Astrocyte of the cerebellum (primary cell): ENCODE measurements at places on chromosomes 5 and 9.

GRCh38 chr9:132690696-132691095 lies 20.4 kb downstream of the GTF3C4 start:
- DNase-seq: no peak

DNA sequence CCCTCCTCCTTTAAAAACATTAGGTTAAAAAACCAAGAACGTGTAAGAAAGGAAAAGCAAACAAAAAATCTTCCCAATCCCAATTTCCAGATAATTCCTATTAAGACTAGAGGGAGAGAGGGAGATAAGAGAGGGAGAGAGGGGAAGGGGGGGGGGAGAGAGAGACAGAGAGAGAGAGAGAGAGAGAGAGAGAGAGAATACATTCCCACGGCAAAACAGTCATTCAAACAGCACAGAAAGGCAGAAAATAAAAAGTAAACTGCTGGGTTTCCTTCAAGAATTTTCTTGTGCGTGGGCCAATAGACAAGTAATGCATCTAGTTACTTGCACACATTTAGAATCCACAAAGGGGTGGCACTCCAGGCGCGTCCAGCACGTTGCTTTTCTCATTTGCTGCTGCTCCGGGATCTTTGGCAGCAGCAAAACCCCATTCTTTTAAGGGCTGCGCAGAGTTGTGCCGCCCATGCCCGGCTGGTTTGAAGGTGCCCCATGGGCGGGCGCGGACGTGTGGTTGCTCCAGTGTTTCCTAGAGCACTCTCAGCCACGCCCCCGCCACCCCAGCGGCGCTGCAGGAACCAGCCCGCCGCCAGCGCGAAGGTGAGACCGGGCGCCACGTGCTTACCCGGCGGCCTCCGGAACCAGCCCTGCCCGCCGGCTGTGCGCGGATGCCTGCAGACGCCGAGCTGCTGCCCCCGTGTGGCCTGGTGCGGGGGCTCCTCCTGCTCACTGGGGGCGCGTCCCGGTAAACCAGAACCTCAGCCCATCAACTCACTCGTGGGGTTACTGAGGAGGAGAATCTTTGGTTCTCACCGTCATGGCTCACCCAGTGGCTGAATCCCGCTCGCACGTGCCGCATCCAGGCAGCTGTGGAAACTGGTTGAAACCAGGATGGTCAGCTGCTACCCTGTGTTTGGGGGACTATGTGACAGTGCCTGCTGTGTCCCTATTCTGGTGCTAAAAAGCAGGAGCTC lies 44.6 kb downstream of the STC2 start:
- DNase-seq: no peak

GRCh38 chr9:82722561-82722960 lies 340.4 kb downstream of the RASEF start:
- no peak for DNase-seq

DNA sequence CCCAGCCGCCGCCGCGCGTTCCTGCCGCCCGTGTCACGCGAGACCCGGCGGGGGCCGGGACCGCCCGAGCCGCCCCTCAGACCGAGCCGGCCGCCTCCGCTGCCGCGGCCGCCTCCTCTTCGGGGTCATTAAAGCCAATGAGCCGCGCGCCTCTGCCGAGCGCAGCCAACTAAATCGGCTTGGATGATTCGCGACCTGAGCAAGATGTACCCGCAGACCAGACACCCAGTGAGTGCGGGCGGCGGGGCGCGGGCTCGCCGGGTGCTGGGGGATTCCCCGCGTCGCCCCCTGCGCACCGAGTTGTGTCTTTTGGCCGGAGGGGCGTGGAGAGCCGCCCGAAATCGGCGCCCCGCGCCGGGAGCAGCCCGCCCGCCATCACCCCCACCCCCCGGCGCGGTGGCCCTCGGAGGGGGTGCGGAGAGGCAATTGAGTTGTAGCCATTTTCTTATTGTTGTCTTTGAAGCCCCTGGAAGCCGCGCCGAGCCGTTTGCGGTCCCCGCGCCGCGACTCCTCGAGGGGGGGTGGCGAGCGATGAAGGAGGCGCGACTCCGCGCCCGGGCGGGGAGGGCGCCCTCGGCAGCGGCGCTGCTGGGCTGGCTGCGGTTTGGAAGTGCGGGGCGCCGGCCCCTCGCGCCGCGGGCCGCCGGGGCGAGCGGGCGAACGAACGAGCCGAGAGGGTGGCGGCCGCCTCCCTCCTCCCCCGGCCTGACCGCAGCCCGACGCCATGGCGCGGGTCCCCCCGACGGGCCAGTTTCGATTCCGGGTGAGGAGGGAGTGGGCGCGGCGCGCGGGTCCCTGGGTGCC lies 1.0 kb downstream of the TLE4 start:
- no peak for DNase-seq

GRCh38 chr5:57446966-57447365 lies 35.6 kb downstream of the ACTBL2 start:
- DNase-seq: no peak

GRCh38 chr9:20725675-20726074 lies 41.6 kb downstream of the FOCAD start:
- DNase-seq: no peak

GRCh38 chr9:98678244-98678842 lies 30.4 kb downstream of the GABBR2 start:
- no peak for DNase-seq

DNA sequence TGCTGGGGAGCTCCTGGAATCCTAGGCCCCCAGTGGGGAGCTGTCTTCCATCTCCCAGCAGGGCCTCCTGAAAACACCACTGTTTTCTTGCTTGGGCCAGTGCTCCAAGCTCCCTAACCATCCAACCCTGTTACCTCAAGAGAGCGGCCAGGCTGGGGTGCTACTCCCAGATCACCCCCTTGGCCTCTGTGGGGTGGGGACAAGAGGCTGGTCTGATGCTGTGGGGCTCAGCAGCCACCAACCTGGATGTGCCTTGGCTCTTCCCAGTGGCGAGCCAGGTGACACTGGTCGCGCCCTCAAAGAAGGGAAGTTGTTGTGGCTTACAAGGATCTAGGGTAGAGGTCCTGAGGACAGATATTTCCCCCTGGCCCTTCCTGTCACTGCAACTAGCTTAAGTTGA lies 49.0 kb downstream of the SECISBP2 start:
- DNase-seq: no peak

DNA sequence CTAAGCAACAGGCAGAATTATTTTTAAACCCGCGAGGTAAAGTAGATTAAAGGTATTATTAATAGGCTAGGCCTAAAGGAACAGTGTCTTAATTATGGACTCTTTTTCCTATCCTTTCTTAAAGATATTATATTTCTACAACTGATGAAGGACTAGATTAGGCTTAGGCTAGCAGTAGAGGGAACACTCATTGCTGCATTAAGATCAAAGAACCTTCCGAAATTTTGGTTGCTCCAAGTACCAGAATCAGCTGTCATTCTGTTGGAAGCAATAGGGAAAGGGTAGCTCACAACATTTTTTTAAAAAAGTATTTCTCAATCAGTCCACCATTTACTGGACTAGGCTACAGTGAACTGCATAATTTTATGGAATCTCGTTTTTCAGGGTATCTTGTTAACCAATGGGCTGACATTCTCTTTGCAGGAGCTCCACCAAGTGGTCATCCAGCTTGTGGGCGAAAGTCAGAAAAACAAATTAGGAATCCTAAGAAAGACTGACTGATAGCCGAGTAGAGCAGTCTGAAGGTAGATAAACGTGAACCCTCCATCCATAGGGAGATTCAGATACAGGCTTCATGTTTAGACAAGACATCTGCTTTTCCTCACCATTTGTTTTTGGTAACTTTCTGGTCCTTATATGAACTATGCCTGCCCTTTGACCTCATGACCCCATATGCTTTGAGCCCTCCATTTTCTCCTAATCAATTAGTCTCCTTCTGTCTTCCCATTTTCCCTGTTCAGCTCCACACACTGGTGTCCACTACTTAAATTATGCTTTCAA lies 103.6 kb upstream of the CHD1 start:
- peak; percentile 70 for DNase-seq

- no peak for DNase-seq
Observed at GRCh38 chr5:165029099-165029870, 1523.9 kb downstream of the MAT2B start.

DNA sequence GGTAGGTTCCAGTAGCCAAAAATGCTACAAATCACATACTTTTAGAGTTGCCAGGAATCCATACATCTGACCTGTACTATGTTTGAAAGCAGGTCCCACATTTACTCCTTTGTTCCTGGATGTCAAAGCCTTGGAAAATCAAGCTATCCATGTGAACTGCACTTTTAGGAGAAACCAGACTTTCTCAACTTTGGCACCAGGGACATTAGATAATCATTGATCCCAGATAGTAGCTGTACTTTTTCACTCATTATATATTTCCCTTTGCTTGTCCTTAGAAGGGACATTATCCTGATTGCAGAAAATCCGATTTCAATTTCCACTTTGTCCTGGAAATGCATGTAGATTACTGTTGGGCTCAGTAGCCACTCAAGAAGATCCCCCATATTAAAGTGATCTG lies 44.1 kb upstream of the SLC28A3 start:
- DNase-seq: no peak

DNA sequence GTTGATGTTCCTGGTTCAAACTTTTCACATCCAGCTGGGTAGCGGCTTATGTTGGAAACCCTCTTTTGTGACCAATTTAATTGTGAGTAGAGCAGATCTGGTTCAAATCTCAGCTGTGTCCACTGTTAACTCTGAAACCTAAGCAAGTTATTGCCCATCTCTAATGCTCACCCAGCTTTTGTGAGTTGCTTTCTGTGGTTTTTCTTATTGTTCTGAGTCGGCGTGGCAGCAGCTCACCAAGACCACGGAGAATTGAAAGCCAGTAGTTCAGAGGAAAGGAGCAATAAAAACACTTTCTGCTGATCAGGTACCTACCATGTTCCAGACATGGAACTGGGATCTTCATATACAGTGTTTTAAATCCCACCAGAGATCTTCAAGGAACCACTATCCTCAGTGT lies 114.4 kb downstream of the DOCK2 start:
- DNase-seq: peak; percentile 38

DNA sequence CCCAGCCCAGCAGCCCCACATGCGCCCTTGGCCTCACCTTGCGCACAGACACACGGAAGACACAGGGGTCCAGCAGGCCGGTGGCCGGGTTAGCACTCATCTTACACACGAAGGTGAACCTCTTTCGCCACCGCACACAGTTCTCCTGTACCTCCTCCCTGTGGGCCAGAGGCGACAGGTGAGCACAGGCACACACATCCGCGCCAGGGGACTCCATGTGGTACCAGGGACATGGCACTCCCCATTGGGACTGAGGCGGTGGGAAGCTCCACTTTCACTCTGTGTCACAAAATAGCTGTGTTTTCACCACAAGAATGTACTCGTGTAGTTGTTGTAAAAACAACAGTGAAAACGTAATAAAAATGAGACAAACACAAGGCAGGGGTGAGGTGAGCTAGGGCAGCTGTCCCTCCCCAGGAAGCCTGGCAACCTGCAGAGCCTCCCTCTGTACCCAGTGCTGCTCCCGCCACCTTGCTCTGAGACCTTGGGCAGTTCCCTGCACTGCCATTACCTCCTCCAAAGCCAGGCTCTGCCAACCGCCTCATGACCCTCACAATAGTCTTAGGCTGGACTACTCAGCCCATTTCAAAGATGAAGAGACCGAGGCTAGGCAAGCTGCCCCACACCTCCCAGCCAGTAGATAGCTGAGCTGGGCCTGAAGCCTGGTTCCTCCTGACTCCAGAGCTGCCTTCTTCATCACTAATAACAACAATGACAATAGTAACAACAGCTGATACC lies 16.3 kb upstream of the DPM2 start:
- no peak for DNase-seq

- DNase-seq: no peak
Observed at GRCh38 chr5:1002836-1003235, 5.8 kb upstream of the NKD2 start.

- no peak for DNase-seq
Observed at GRCh38 chr5:66842540-66842939, 246.3 kb downstream of the MAST4 start.

GRCh38 chr9:104980039-104980654 lies 52.2 kb upstream of the ABCA1 start:
- DNase-seq: no peak

DNA sequence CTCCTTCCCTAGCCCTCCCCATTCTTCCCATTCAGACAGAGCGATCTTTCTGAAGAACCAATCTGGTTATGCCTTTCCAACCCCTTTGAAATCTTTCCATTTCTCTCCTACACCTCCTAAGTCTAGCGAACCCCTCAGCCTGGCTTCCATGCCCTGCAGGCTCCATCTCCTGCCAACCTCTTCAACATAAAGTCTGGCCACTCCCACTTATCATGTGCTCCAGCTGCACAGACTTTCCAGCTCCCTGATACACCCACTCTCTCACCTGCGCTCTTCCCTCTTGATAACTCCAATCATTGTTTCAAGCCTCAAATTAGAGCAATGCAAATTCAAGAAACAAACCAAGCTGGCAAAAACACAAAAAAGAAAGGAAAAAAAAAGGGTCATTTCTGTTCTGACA lies 3.8 kb upstream of the ORM1 start:
- DNase-seq: no peak

DNA sequence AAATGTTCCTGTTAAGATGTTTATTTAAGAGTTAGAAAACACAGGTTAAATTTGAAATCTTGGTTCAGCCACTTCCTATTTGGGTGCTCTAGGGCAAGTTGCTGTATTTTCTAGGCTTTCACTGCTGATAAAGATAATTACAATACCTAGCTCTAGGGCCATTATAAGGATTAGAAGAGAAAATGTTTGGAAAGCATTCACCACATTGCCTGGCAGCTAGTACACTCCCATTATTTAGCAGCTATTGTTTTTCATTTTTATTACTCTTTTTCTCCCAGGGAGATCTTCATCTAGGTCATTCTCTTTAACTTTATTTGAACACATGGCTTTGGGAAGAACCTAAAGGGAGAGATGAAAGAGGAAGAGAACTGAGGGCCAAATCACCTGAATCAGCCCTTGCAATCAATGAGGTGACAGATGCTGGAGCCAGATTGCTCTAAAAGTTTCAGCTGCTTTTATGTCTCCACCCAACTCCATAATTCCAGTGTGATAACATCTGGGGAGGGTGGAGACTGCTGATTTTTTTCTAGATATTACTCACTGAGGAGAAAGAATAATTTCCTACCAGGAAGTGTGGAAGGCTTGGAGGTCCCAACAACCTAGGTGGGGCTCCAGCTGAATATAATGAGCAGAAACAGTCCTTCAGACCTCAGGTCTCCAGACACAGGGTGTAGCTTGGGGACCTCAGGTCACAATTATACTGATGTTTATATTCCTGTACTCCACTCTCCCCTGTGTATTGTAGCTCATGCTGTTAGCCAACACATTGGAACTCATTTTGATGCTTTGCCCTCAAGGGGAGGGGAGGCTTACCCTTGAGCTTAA lies 640.0 kb downstream of the RAB3C start:
- DNase-seq: no peak

DNA sequence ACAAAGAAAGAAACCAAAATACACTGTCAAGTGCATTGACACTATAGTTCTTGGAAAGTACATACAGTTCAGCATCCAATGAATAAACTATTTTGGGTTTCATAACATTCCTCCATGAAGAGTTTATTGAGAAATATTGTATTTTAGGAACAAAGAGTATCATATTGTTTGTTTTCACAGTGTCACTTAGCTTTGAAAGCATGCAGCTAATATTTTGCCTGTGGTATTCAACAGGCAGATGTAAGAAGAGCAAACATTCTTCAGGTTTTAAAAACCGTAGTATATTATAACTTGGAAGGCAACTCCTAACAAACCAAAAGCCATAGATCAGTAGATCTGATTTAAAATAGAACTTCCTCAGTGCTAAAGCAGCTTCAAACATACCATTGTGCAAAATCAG lies 4.5 kb downstream of the PRELID2 start:
- no peak for DNase-seq

GRCh38 chr5:177607452-177608192 lies 7.7 kb downstream of the B4GALT7 start:
- peak; percentile 63 for DNase-seq

- DNase-seq: no peak
Observed at GRCh38 chr9:134314039-134314949, 12.0 kb upstream of the RXRA start.
